ENCODE measurements at places on chromosomes 6 and 20. TPM values are rescaled to one million over a fixed set of nuclear protein-coding genes. Genes with fewer than 3 reads are reported as not detected.

DNA sequence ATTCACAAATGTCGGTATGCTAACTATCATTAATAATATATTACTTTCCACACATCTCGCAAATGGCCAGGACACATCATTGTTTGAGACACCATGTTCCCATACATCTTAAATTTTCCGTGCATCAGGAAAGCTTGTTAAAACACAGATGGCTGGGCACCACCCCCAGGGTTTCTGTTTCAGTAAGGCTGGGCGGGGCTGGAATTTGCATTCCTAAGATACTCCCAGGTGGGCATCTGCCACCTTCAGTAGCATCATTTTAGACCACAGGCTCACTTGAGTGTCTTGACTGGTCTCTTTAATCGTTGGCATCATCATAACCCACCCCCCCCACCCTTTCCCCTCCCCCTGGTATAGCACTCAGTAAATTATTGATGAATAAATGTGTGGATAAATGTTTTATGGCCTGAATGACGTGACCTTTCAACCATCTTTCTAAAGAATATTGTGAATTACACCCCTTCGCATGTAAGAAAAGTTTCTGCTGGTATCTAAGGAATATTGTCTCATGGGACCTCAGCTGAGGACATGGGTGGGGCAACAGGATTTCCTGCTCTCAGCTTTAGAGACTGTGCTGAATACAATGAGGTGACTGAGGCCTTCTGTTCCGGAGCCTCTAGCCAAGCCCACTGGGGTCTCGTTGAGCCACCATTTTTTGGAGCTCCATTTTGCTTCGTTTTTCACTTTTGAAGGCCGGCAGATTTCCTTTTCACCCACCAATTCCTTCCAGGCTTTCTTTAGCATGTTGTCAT lies 124.1 kb upstream of the NEDD9 start:
- no peak for DNase-seq

GRCh38 chr6:42938987-42939809 lies 9.9 kb downstream of the CNPY3 start:
- no peak for DNase-seq

The MEP1A gene
- total RNA-seq, result not detected

The C2 gene
- total RNA-seq, result not detected

The ZBTB12 gene
- total RNA-seq, result 0.69 TPM

GRCh38 chr20:4925842-4926530 lies 75.3 kb downstream of the SLC23A2 start:
- peak; percentile 23 for DNase-seq
